Thymus (tissue), 14 donors: ENCODE measurements at places on chromosomes 4 and X. TPM values are rescaled to one million over a fixed set of nuclear protein-coding genes. Genes with fewer than 3 reads are reported as not detected.

Gene IQSEC2
- 2.3 TPM for total RNA-seq

Gene PRIMPOL
- 15.7 TPM for total RNA-seq

Gene MAGEA2B
- not detected for total RNA-seq

Gene MAGEE1
- 0.85 TPM for total RNA-seq

Gene ZCCHC12
- 0.28 TPM for total RNA-seq

Gene TMPRSS11E
- total RNA-seq = 0.71 TPM

Gene IGBP1
- total RNA-seq = 99.0 TPM

Gene FOXP3
- total RNA-seq = 1.9 TPM

Gene CTAG1A
- not detected for total RNA-seq

Gene FGF5
- under 0.01 TPM for total RNA-seq

Gene REPS2
- 1.7 TPM for total RNA-seq

Gene CDS1
- total RNA-seq = 2.0 TPM

Gene TMEM33
- total RNA-seq = 23.8 TPM

Gene SLC9A7
- total RNA-seq = 10.3 TPM

Gene DCAF12L1
- 0.47 TPM for total RNA-seq

Gene AKAP4
- total RNA-seq = not detected
